ENCODE measurements at places on chromosomes 7 and 10.

- H3K4me1 ChIP-seq = no peaks in the 10 kb centered on the region
- H3K4me3 ChIP-seq = no peak overlapping the region
- no peaks in the 10 kb centered on the region for H3K27me3 ChIP-seq
- no peaks in the 10 kb centered on the region for H3K36me3 ChIP-seq
- no peak for DNase-seq
Measured at GRCh38 chr10:128929767-128930166, 537.3 kb upstream of the MGMT start.

DNA sequence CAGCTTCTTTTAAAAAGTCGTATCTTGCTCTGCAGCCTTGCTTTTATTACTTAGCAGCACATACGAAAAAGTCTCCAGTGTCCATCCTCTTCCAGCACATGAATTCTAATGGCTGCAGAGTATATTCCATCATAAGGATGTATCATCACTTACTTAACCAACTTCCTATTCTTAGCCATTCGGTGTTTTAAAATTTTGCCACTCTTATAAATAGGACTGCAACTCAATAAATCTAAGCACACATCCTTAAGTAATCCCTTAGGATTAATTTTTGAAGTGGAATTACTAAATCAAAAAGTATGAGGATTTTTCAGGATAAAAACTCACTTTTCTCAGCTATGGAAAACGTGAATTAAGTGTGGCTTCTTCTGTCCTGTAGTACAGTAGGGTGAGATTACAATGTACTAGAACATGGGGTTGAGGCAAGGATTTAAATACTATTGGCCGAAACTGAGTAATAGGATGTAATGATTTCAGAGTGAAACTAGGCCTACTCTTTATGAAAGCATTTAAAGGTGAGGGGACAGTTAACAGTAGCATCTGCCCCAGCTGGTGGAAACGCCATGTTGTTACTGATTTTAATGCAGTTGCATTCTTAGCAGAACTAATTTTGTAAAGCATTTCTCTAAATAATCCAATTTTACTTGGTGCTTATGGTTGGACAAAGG lies 1035.5 kb downstream of the LRMDA start:
- no peaks in the 10 kb centered on the region for H3K27me3 ChIP-seq
- no peaks in the 10 kb centered on the region for H3K4me1 ChIP-seq

- no peak for DNase-seq
- H3K4me3 ChIP-seq = no peak overlapping the region
- no peaks in the 10 kb centered on the region for H3K27me3 ChIP-seq
- H3K4me1 ChIP-seq = no peaks in the 10 kb centered on the region
- no peaks in the 10 kb centered on the region for H3K36me3 ChIP-seq
- H3K27ac ChIP-seq = no peak overlapping the region
Measured at GRCh38 chr7:55016061-55016745, 2.6 kb upstream of the EGFR start.

DNA sequence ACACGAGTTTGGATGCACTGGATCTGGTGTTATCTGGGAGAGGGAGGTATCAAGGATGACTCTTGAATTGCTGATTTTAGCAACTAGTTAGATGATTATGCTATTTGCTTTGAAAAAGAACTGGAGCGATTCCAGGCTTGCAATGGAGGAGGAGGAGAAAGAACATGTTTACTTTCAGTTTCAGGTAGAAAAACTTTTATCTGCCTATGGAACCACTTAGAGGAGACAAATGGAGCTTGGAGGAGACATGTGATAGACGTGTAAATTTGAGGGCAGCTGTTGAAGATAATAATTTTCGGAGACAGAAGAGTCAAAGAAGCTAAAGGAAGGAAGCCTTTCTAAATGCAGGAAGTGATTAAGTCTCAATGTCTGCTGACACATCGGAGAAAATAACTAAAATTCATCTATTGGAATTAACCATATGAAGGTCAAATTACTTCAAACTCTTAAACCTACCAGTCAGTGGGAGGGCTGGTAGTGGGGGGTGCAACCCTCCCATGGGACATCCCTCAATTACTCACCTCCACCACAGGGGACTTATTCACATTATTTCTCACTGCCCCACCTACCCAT lies 56.4 kb upstream of the GNAI1 start:
- H3K4me1 ChIP-seq = no peaks in the 10 kb centered on the region
- H3K4me3 ChIP-seq = peak overlapping the region; percentile 32
- H3K27ac ChIP-seq = no peak overlapping the region
- DNase-seq = no peak

GRCh38 chr7:80272560-80273239 lies 138.1 kb downstream of the GNAI1 start:
- no peak overlapping the region for H3K27ac ChIP-seq
- no peak overlapping the region for H3K4me3 ChIP-seq
- no peak for DNase-seq
- H3K27me3 ChIP-seq = no peaks in the 10 kb centered on the region
- no peaks in the 10 kb centered on the region for H3K36me3 ChIP-seq

DNA sequence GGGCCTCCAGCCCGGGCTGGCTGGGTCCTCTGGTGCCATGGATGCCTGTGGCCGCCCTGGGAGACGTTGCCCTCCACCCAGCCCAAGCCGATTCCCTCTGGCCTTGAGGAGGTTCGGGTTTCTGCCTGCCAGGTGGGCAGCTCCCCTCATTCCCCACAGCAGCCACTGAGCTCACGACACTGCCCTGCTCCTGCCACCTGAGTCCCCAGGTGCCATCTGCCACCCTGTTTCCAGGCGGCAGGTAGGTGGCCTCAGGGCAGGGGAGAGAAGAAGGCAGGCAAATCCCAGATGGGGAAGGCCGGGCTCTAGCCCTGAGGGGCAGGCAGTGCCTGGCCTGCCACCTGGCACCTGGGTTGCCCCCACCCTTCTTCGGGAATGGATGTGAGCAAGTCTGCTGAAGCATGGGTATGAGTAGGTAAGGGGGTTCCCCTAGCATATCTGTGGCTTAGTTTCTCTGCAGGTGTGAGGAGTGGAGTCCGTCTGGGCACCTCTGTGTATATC lies 92.2 kb upstream of the PPIF start:
- H3K27ac ChIP-seq = no peak overlapping the region
- no peak overlapping the region for H3K4me3 ChIP-seq
- no peaks in the 10 kb centered on the region for H3K36me3 ChIP-seq
- no peaks in the 10 kb centered on the region for H3K27me3 ChIP-seq

DNA sequence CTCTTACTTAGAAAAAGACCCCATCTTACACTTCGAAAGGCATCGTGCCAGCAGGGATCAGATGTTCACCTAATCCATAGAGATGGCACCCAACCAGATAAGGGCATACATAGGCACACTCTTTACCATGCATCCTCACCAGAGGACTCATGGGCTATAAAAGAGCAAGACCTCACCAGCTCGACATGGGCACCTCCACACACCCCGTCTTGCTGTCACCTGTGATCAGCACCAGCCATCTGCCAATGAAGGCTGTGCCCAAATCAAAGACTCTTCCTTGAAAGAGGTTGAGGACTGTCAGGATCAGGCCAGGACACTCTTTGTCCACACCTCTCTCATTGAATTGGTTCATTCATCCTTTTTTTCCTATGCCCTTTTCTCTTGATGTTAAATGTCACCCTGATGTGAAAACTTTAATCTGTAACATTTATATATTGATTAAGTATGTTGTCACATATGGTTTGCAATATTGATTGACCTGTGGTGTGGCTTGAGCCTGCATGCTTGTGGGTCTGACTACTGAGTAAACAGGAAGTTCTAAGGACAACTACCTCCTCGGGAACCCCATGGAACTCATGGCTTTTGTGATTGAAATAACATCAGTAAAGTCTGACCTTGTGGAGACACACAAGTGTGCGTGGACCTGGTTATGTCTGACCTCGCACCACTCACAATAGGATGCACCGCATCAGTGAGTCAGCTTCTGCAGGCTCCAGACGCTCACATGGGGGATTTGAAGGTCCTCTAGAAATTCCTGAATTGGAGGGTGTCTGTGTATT lies 75.5 kb downstream of the HTR5A start:
- no peaks in the 10 kb centered on the region for H3K36me3 ChIP-seq
- no peak overlapping the region for H3K4me3 ChIP-seq
- DNase-seq = no peak
- H3K27ac ChIP-seq = no peak overlapping the region

All from right lobe of liver (tissue), 6 donors.